ENCODE measurements at places on chromosomes 5 and 9.

GRCh38 chr5:53008751-53009150 is 19.6 kb downstream of the ITGA2 start:
- DNase-seq, result peak; percentile 70

DNA sequence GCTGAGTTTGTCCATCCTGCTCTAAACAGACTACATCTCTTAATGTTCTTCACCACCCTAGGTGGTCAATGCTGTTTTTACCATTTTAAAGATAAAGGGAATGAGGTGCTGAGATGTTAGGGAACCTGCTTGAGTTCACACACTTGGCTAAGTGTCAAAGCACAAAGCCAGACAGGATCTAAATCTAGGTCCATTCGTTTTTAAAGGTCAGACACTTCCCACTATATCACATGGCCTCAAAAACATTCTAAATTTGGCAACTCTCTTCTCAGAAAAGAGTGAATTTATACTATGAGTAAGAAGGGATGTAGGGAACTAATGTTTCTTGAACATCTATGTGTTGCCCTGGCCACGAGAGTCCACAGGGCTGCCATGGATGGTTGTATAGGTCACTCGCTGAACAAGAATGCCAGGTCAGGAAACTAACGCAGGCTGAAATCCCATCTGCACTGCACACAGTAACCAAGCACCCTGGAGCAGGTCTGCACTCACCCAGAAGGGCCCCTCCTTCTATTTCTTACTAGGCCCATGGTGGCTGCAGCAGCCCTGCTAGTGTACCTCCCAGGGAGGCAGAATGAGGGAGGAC is 213.0 kb downstream of the SPOCK1 start:
- no peak for DNase-seq

DNA sequence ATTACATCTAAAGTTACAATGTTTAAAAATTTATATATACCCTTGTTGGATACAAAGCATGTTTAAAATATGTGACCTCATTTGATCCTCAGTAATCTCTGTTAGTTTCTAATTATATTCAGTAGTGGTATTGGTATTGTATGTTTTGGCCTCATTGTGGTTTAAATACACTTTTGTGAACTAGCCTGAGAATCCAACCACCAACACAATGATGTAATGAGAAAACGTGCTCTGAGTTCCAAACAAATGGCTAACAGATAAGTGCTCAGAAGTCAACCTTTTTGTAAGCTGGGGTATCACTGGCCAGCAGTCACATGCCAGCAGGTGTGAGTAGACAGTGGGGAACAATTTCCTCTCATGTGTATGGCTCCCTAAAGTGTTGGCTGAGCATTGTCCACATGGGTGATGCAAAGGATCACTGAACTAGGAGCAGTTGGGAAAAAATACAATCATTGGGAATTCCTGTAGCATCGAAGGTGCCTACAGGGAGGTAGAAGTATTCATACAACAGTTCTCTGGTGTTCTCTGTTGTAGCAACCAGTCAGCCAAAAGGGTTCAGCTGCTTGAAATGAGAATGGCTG is 56.1 kb downstream of the DOCK8 start:
- DNase-seq, result no peak

DNA sequence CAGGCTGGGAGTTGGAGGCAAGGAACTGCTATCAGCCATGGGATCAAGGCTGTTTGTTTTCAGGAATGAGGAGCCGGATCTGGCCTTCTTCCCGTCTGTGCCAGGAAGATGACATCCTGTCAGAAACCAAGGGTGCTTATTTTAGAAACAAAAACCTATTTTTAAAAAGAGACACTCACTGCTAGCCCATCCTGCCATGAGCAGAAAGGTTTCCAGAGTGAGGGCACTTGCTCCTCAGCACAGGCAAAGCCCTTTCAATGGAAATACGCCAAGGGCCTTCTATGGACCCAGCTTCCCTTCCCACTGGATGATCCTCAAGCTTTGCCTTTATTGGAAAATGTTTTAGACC is 132.6 kb upstream of the FSTL4 start:
- DNase-seq, result no peak

GRCh38 chr5:3911773-3912172 is 316.1 kb downstream of the IRX1 start:
- no peak for DNase-seq

DNA sequence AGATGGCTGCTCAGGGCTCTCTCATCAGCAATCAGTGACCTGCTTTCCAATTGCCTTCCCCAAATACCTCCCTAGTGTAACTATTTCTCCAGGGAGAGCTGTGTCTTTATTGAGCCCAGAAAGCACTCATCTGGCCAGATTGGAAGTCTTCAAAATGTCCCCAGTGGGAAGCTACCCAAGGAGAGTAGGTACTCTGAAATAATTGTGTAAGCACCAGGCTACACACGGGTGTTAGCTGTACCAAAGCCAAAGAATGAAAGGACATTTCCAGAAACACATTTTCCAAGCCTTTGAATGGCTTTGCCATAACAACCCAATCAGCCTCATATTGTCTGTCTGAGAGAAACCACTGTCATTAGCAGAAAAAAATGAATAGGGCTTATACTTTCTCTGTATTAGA is 318.8 kb downstream of the FAM170A start:
- no peak for DNase-seq

All from SW 1271 (cell line).